ENCODE measurements at places on chromosomes 5 and 9. TPM values are rescaled to one million over a fixed set of nuclear protein-coding genes. Genes with fewer than 3 reads are reported as not detected.

- H3K27me3 ChIP-seq, result peaks cover 4% of the 10 kb centered on the region
- no peaks in the 10 kb centered on the region for H3K36me3 ChIP-seq
- no peak overlapping the region for H3K27ac ChIP-seq
- no peak overlapping the region for H3K4me3 ChIP-seq
- H3K4me1 ChIP-seq, result peaks cover 3% of the 10 kb centered on the region
These were observed 95.0 kb downstream of the MACIR start for GRCh38 chr5:103353581-103353980.

Gene EIF4E1B
- not detected for total RNA-seq

DNA sequence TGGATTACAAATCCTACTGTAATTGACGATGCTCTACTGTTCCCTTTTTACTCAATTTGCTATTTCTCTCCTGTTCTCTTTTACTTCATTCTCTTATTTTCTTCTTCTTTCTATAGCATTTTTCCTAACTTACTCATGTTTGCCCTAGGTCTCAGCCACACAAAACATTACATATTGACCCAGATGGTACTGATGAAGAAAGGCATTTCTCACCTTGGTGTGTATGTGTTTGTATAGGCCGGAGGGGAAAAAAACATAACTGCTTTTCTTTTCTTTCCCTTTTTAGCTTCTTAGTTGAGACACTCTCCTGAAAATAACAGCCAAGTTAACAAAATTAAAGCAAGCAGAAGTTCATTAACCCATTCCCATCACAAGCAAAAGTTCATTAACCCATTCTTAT is 1019.8 kb upstream of the CDH18 start:
- no peaks in the 10 kb centered on the region for H3K4me1 ChIP-seq
- no peak overlapping the region for H3K4me3 ChIP-seq
- DNase-seq, result no peak
- no peak overlapping the region for H3K27ac ChIP-seq
- no peaks in the 10 kb centered on the region for H3K27me3 ChIP-seq

- DNase-seq, result no peak
- peaks cover 25% of the 10 kb centered on the region for H3K36me3 ChIP-seq
- H3K4me3 ChIP-seq, result no peak overlapping the region
- H3K4me1 ChIP-seq, result peaks cover 22% of the 10 kb centered on the region
- H3K27me3 ChIP-seq, result no peaks in the 10 kb centered on the region
These were observed 114.9 kb downstream of the AUH start for GRCh38 chr9:91246846-91247245.

GRCh38 chr9:19163631-19164030 is 36.3 kb upstream of the PLIN2 start:
- H3K4me3 ChIP-seq, result no peak overlapping the region
- H3K27me3 ChIP-seq, result no peaks in the 10 kb centered on the region
- H3K27ac ChIP-seq, result peak overlapping the region; percentile 48
- H3K36me3 ChIP-seq, result no peaks in the 10 kb centered on the region
- peaks cover 18% of the 10 kb centered on the region for H3K4me1 ChIP-seq

- H3K27me3 ChIP-seq, result peaks cover 6% of the 10 kb centered on the region
- H3K27ac ChIP-seq, result no peak overlapping the region
- no peaks in the 10 kb centered on the region for H3K36me3 ChIP-seq
- no peaks in the 10 kb centered on the region for H3K4me1 ChIP-seq
- H3K4me3 ChIP-seq, result no peak overlapping the region
- no peak for DNase-seq
These were observed 307.9 kb downstream of the DMAC1 start for GRCh38 chr9:7491641-7492040.

Gene DBH
- total RNA-seq, result not detected
